ENCODE measurements at places on chromosomes 7 and 10. TPM values are rescaled to one million over a fixed set of nuclear protein-coding genes. Genes with fewer than 3 reads are reported as not detected.

Gene LIPJ
- total RNA-seq, result not detected

Gene ACBD7
- total RNA-seq, result 0.63 TPM

Gene OIT3
- total RNA-seq, result not detected

Gene FANK1
- 1.8 TPM for total RNA-seq

Gene CALML3
- 0.25 TPM for total RNA-seq

Gene CBX3
- total RNA-seq, result 171 TPM

Gene ANXA8L1
- 31.7 TPM for total RNA-seq

Gene PTPN12
- 105 TPM for total RNA-seq

Gene RBP3
- not detected for total RNA-seq

Gene CARD11
- not detected for total RNA-seq

Gene ENKUR
- total RNA-seq, result 0.33 TPM

Gene C10orf71
- not detected for total RNA-seq

Gene EBF3
- not detected for total RNA-seq

Gene CYP2C19
- total RNA-seq, result not detected

Gene DGKB
- total RNA-seq, result not detected

Gene IL15RA
- 6.0 TPM for total RNA-seq

Gene HOXA9
- 6.9 TPM for total RNA-seq

Gene NPSR1
- not detected for total RNA-seq

Gene CLCN1
- not detected for total RNA-seq

Gene BEND7
- 12.4 TPM for total RNA-seq

Gene CRHR2
- total RNA-seq, result not detected

Gene LDB3
- 0.23 TPM for total RNA-seq

Gene HOXA6
- total RNA-seq, result 2.0 TPM

Gene GIMAP5
- total RNA-seq, result not detected

Gene SPDYE8
- total RNA-seq, result not detected

Gene AGR2
- total RNA-seq, result 0.17 TPM

Gene C10orf67
- 0.21 TPM for total RNA-seq

Gene GHRHR
- total RNA-seq, result not detected

Gene TRIL
- total RNA-seq, result not detected

Gene ZNF365
- total RNA-seq, result 2.9 TPM

Gene KCNIP2
- total RNA-seq, result 2.6 TPM

Gene SPOCK2
- 1.2 TPM for total RNA-seq

Gene FAM221A
- 0.44 TPM for total RNA-seq

Gene TFR2
- not detected for total RNA-seq

Gene ARHGEF35
- total RNA-seq, result 0.93 TPM

Gene C10orf53
- not detected for total RNA-seq

Gene CALCR
- total RNA-seq, result not detected

Gene STRIP2
- total RNA-seq, result 18.3 TPM

Gene GRID2IP
- not detected for total RNA-seq

Gene SPDYE5
- total RNA-seq, result 0.16 TPM

Gene CNPY1
- not detected for total RNA-seq

Gene TMEM270
- not detected for total RNA-seq

Gene PLAU
- 17.3 TPM for total RNA-seq

Gene NCF1
- not detected for total RNA-seq

Gene GPR37
- total RNA-seq, result 1.9 TPM

Gene PGAM2
- total RNA-seq, result not detected

Measured in MCF 10A (cell line).